ENCODE measurements at places on chromosomes 1 and 21.

- no peak for DNase-seq
Observed at GRCh38 chr1:100413035-100413434, 60.7 kb downstream of the CDC14A start.

DNA sequence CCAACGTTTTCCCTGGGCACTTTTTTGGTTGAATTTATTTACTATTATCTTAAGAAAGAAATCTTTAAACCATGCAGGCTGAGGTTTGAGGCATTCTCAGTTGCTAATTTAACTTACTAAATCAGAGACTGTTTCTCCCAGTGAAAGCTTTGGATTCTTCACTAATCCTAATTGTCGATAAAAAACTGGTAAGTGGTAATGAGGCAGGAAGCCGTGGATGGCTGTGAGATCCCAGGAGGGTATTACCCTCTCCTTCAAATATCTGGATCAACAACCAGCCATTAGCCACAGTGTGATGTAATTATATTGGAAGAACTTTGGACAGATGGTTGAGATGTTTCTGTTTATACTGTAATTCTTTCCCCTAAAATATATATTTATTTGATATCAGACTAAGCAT, 485.0 kb downstream of the DISC1 start:
- DNase-seq = no peak

- no peak for DNase-seq
Observed at GRCh38 chr1:234206651-234207284, 166.5 kb upstream of the COA6 start.

GRCh38 chr1:225631021-225631663, 21.8 kb downstream of the ENAH start:
- no peak for DNase-seq

DNA sequence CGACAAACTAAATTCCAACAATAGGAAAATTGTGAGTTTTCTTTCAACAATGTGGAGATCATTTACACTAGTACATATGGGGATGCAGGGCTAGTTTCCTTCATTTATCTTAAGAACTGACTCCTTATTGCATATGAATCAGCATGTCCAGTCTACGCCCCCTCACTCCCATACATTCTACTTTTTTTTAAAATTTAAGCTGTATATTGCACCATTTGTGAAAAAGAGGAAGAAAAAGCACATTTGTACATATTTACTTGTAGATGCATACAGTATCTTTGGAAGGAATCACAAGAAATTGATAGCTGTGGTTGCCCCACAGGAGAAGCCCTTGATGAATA, 15.9 kb downstream of the VPS26C start:
- DNase-seq = no peak

DNA sequence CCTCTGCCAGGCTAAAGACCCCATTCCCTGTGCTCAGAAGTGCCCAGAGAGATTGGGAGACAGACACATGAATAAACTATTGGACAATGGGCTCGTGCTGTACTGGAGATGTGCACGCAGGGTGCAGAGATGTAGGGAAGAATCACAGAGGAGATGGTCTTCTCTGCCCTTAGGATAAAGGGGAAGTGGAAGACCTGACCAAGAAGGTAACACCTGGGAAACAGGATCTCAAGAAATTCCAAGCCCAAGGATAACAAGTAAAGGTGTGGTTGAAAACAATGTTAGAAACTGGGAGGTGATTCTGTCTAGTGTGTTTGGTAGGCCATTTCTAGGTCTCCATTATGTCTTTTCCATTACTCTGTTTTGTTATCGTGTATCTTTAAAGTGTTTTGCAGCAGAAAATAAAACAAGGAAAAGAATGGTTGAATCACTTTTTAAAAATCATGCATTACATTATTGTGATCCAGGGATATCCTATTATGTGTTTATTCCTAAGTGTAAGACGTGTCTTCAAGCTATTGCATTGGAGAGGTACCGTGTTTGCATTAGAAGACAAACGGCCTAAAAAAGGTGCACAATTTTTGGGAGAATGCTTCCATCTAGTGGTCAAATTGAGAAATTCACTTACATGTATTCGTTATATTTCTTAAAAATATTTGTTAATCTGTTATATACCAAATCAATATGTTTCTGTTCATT, 40.8 kb upstream of the KCTD3 start:
- DNase-seq = no peak

GRCh38 chr1:235358899-235359298, 8.3 kb upstream of the TBCE start:
- no peak for DNase-seq

- DNase-seq = no peak
Observed at GRCh38 chr1:154796303-154796892, 73.7 kb downstream of the KCNN3 start.

DNA sequence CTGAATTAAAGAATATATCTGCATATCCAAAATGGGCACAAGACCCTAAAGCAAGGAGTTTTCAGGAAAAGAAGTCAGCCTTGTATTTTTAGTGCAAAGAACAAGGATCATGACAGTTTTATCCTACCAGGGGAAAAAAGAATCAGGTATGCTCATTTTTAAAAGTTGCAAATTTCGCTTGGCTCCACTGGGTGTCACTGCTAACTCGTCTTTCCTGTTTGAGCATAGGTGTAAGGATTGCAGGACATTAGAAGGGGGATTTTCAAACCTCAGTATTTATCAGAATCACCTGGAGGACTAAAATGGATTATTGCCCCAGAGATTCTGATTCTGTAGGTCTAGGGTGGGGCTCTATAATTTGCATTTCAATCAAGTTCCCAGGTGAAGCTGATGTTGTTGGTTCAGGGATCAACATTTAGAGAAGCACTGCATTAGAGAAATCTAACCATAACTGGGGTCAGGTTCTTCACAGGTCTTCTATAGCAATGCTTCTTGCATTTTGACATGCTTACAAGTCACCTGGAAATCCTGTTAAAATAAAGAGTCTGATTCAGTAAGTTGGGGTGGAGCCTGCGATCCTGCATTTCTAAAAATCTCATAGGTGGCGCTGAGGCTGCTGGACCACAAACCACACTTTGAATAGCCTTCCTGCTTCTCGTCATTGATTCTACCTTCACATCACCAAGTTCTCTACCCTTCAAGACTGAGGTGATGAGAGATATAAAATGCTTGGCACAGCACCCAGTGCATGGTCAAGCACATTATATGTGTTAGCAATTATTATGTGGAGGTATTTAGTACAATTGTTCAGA, 39.6 kb downstream of the NUF2 start:
- no peak for DNase-seq

- no peak for DNase-seq
Observed at GRCh38 chr21:41350436-41351155, 11.2 kb upstream of the MX2 start.

DNA sequence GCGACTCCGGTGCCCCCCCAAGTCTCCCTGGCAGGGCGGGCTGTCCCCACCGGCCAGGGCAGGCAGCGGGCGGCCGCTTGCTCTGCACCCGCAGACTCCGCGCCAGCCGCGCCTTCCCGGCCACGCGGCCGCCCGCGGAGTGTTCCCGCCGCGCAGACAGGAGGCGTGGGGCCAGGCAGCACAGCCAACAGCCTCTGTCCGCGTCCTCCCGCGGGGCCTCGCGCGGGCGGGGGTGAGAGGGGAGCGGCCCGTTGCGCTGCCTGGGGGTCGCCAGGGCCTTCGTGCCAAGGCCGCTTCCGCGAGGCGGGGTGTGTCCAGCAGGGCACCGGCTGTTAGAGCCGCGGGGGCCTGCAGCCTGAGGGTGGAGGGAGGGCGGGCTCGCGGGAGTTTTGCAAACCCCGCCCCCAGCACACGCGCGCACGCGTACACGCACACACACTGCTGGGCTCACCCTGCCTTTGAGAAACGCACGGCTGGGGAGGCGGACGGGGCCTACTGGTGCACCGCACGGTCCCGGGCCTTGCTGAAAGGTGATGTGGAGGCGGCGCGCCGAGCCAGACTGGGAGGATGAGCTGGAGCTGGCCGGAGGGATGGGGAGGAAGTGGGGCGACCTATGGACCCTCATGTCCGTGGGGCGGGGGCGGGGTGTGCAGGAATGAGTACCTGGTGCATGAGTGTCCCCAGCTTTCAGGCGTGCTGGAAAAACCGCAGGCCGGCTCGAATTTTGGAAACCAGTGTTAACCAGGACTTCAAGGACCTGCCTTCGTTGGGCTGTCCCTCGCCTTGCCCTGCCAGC, 41.5 kb downstream of the KIAA1614 start:
- DNase-seq = peak; percentile 42

DNA sequence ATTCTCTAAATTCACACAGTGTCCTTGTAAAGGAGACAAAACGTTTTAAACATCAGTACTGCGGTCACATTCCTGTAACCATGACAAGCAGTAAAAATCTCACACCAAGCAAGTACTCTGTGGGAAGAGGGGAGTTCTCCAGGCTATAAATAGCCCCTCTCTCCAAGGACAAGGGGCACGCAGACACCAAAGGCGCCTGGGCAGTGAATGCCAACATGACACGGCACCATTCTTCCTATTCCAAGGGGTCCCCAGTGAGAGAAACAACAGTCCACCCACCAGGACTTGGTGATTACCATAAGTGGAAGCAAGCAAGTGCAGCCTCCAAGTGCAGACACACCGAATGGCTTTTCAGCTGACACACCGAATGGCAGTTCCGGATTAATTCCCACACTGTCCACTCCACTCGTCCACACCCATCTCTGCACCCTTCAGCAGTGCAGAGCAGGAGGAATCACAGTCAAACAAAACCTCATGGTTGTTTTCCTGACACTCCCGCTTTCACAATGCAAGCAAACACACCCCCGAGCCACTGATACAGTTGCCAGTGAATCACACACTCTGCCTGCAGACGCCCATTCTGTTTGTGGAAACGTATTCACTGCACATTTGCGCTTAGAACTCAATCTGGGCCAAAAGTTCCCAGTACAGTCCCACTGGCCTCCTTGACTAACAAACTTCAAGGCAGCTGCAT, 1.8 kb downstream of the PTTG1IP start:
- DNase-seq = no peak

DNA sequence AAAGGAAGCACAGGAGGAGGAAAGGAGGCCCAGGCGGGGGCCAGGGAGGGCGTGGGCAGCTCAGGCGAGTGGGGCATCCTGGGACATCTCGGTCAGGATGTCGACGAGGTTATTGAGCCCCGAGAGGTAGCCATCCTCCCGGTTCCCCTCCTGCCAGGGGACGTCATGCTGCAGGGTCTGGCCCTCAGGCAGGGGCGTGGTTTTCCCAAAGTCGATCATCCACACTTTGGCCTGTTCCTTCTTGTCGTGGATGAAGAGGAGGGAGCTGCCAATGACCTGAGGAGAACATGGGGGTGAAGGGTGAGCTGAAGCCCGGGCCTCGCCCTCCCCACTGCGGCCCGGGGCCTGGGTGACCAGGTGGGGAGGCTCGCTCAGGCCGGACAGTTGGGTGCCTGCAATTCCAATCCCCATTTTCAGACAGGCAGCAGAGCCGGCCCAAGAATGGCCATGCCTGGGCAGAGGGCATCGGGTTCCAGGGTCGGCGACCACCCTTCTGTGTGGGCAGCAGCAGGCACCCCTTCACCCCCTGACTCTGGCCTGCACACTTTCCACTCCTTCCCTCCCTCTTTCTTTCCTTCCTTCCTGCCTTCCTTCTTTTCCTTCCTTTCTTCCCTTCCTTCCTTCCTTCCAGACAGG, 86.2 kb downstream of the STUM start:
- DNase-seq = no peak

- peak; percentile 28 for DNase-seq
Observed at GRCh38 chr1:89608984-89609725, 23.8 kb upstream of the LRRC8C start.

DNA sequence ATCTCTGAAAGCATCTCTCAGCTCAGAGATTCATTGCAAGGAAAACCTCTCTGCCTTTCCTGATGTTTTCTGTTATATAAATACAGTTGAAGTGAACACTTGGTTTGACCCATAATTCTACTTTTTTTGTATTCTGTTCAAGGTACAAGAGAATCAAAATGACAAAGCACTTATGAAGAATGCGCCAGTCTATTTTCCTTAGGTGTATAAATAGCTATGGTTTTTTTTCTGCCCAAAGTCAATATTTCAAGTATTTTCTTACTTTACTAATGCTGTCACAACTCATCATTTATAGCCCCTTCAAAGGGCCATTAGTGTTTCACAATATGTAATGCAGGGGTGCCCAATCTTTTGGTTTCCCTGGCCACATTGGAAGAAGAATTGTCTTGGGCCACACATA, 142.5 kb upstream of the C1orf105 start:
- DNase-seq = no peak

- no peak for DNase-seq
Observed at GRCh38 chr1:243525085-243525487, 269.2 kb downstream of the SDCCAG8 start.

GRCh38 chr1:209607795-209608178, 24.3 kb downstream of the CAMK1G start:
- no peak for DNase-seq

GRCh38 chr1:70896224-70896623, 151.4 kb downstream of the PTGER3 start:
- DNase-seq = no peak

DNA sequence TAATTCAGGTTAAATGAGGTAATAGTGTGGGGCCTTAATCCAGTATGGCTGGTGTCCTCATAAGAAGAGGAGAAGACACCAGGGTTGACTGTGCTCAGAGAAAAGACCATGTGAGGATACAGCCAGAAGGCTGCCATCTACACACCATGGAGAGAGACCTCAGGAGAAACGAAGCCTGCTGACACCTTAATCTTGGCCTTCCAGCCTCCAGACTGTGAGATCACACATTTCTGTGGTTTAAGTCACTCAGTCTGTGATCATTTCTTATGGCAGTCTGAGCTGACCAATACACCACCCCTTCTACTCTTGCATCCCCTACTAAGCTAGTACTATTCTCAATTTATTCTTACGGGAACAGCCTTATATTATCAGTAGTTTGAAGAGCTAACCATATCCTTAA, 310.0 kb downstream of the ZP4 start:
- no peak for DNase-seq

GRCh38 chr1:2315674-2316450, 75.5 kb downstream of the MORN1 start:
- no peak for DNase-seq

DNA sequence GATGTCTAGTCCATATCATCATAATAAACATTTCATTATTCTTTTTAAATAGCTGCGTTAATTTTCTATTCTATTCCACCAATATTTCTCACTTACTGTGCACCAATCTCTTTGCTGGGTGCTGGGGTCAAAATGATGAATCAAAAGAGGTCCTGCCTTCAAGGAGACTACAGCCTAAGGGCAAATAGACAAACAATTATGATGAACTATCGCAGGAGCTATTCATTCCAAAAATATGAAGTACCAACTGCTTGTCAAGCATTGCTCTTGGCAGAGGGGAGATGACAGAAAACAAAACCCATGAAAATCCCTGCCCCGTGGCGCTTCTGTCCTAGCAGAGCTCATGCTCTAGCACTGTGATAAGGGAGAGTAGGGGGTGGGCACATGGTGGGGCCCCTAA, 28.8 kb upstream of the SLC26A9 start:
- no peak for DNase-seq

DNA sequence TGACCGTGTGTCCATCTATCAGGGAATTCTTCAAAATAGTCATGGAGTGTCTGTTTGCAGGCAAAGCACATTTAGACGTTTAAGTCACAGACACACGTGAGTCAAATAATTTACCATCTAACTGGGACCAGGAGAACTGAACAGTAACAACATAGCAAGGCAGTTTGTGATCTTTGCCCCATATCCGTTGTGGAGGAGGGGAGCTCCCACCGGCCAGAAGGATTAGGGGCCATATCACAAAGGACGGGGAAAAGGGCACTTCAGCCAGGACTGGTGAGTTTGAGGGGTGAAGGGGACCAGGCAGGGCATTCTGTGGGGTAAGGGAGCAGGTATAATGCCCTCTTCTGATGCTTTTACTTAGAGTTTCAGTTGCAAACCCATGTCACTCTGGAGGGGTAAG, 22.9 kb downstream of the ELAPOR1 start:
- DNase-seq = no peak

- no peak for DNase-seq
Observed at GRCh38 chr1:17434016-17434415, 5.5 kb downstream of the RCC2 start.

- DNase-seq = no peak
Observed at GRCh38 chr1:63968663-63969440, 195.0 kb downstream of the ROR1 start.

Measured in T-helper 1 cell (primary cell).